ENCODE measurements at places on chromosomes 1 and 21.

- no peak for DNase-seq
Measured at GRCh38 chr1:167474191-167474641, 44.1 kb downstream of the CD247 start.

- DNase-seq = no peak
Measured at GRCh38 chr21:38853421-38853919, 47.7 kb downstream of the ETS2 start.

DNA sequence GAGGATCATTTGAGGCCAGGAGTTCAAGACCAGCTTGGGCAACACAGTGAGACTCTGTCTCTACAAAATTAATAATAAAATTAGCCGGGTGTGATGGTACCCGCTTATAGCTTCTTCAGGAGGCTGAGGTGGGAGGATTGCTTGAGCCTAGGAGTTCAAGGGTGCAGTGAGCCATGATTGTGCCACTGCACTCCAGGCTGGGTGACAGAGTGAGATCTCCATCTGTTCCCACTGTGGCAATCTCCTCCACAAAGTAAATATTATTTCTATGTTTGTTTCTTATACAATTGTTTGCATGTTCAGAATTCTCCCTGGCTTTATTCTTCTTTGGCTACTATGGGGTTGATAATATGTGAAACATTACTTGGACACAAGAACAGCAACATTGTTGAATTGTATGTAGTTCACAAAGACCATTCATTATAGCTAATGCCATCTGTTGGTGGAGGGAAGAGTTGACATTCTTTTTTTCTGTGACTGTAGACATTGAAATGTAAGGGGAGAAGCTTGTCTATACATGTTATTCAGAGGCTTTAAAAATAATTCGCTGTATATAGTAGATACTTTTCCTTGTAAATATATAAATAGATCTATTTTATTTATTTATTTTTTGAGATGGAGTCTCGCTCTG is 47.8 kb upstream of the SRSF10 start:
- no peak for DNase-seq

GRCh38 chr1:65724151-65724550 is 68.5 kb upstream of the PDE4B start:
- no peak for DNase-seq

DNA sequence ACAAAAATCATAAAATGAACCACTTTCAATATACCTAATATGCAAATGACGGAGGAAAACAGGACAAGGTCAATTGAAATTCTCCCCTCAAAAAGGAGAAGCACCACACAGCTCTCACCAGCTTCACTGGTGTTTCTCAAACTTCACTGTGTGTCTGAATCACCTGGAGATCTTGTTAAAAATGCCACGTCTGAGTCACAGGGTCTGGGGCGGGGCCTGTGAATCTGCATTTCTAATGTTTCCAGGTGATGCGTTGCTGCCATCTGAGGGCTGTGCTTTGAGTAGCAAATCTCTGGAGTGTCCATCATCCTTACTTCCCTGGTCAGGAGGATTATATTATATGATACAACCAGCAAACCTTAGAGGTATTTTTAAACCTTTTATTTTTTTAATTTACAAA is 9.0 kb downstream of the CLDN19 start:
- no peak for DNase-seq

DNA sequence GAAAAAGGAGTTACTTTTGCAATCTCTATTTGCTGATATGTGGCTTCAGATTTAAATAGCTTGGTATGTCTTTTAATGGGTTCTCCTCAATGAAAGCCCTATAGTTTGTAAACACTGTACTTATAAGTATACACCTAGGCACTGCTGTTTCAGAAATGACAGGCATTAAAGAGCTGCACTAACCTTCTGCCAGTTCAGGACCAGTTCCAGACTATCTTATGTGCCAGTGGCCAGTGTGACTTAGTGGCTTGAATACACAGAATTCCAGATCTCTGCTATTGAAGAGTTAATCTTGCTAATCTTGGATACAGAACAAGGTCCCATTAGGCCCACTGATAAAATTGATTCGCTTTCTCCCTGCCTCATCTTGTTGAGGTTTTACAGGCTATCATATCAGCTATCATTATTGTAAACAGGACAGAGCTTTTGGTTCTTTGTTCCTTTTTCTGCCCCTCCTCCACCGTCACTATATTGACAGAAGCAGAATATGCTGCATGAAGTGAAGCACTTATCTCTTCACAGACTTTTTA is 337.5 kb downstream of the LRRIQ3 start:
- no peak for DNase-seq

GRCh38 chr1:84159533-84160240 is 15.6 kb downstream of the PRKACB start:
- DNase-seq = no peak

- DNase-seq = no peak
Measured at GRCh38 chr1:54171606-54172005, 18.8 kb upstream of the CDCP2 start.
